Germinal center (tissue), 1 donor: ENCODE measurements at places on chromosomes 7 and 10.

GRCh38 chr10:17229967-17230682 is 2.1 kb downstream of the VIM start:
- peak; percentile 69 for DNase-seq

- DNase-seq = no peak
Measured at GRCh38 chr7:139538881-139539635, 15.6 kb downstream of the CLEC2L start.

DNA sequence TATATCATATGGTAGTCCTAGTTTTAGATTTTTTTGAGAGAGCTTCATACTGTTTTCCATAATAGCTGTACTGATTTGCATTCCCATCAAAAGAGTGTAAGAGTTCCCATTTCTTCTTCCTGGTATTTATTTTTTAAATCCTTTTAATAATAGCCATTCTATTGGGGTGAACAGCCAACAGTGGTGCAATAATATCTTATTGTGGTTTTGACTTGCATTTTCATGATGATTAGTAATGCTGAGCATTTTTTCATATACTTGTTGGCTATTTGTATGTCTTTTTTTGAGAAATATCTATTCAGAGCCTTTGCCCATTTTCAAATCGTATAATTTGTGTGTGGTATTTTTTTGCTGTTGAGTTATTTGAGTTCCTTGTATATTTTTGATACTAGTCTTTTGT is 167.4 kb downstream of the FZD1 start:
- DNase-seq = no peak

DNA sequence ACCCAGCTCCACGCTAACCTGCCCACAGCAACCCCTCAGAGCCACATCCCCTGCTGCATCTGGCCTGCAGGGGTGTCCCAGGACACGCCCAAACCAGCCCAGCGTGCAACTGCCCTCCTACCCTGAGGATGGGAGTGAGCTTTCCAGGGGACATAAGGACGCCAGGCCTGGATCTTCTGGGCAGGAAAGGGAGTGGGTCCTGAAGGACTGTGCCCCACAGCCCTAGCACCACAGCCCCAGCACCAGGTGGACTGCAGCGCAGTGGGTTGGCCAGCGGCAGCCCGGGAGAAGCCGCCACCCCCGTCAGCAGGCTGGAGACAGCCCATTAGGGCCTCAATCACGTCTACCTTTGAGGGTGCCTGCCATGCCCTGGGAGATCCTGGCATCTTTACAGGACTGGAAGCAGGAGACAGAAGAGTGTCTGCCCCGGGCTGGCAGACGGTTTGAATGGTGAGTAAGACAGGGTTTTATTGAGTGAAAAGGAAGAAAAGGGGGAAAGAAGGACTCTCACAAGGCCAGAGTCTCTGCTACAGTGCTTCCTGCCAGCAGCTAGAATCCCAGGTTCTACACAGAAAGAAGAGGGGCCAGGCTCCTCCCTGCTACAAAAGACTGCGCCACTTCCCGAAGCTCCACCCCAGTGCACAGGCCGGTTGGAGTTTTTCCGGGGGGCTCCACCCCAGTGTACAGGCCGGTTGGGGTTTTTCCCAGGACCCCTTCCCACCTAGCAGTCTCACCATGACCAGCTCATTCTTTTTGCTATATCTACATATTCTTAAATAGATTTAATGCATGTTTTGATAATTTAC is 69.8 kb upstream of the KCTD7 start:
- no peak for DNase-seq

GRCh38 chr7:130909881-130910672 is 176.1 kb upstream of the KLF14 start:
- DNase-seq = no peak

DNA sequence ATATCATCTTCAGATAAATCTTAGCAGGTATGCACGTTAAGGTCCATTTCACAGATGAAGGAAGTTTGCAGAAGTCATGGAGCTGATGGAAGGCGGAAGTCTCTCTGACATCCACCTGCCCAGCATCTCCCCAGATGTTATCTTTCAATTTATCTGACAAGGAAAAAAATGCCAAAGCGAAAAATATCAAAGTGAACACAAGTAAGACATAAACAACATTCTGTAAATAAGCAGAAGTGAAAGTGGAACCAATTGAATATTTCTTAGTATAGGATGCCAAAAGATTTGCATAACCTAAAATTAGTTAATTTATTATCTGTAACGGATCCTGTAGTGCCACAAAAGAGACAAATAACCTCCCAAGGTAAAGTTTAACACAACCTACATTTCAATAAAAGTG is 73.6 kb upstream of the NEBL start:
- DNase-seq = peak; percentile 63

GRCh38 chr10:28425422-28425821 is 107.5 kb upstream of the WAC start:
- no peak for DNase-seq

GRCh38 chr7:57449904-57450303 is at the start of gene ZNF716:
ZNF716 (plus strand) TSS chr7:57450177; CDS start chr7:57450289, 112 bp downstream.
- DNase-seq = no peak

- DNase-seq = no peak
Measured at GRCh38 chr7:32670110-32671025, 175.1 kb downstream of the AVL9 start.

GRCh38 chr10:18710201-18710653 is 51.0 kb downstream of the ARL5B start:
- DNase-seq = no peak

DNA sequence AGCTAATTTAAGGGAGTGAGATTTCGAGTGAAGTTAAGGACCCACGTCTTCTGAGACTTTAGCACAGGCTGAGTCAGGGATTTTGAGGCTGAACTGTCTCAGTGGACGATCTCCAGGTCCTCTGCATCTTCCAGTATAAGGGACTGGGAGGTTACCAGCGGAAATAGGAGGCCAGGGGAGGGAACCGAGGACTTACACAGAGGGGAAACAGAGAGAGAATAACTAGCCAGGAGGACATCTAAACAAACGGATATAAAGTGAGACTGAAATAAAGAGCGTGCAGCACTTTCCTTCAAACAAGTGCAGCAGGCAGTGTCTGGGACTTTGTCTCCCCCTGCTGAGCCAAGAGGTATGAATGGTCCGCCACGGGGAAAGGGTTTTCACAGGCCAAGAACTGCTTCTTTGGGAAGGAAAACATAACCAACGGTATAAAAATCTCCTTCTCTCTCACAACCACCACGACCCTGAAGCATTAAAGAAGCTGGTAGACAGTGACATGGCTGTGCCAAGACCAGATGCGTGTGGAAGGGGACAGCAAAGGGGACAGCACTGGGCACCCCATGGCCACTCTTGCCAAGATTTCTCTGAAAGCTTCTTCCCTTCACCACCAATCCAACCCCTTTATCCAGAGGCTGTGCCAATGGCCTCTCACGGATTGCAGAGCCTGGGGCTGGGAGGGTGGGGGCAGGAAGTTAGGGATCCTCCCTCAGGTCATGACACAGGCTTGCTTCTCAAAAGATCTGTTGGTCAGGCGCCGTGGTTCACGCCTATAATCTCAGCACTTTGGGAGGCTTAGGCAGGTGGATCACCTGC is 72.0 kb downstream of the SLC37A3 start:
- DNase-seq = peak; percentile 61

DNA sequence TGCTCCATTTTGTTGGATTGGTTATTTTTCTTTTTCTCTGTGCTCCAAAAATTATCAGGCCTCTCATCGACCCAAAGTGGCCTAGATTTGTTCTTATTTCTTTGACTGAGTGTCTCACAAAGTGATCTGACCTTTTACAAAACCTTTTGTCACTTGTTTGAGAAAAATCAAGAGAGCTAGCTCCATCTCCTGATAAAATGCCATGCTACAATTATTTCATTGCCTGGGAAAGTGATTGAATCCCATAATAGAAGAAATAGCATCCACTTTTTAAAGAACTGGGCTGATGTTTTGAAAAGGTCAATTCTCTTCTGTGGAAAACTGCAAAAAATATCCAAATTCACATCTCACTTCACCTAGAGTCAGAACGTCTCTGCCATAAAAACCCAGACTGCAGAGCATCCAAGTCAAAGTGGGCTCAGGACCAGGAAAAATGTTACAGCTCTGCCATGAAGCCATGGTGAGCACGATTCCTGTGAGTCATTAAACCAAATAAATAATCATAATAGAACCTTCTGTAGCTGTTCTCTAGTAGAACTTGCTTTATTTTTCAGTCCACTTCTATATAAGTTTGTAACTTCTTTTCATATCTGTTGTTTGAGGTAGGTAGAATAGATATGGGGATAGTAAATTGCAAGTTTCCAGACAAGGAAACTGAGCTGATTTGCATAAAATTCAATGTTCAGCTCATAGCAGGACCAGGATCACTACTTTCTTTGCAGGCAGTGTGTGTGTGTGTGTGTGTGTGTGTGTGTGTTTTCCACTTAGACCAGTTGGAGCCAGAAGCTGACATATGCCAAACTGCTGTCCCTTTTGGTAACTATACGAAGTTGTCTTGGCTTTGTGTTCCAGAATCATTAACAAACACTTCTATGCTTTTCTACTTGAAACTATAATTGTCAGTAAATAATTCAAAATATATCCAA is 632.5 kb upstream of the ANKRD30A start:
- no peak for DNase-seq

DNA sequence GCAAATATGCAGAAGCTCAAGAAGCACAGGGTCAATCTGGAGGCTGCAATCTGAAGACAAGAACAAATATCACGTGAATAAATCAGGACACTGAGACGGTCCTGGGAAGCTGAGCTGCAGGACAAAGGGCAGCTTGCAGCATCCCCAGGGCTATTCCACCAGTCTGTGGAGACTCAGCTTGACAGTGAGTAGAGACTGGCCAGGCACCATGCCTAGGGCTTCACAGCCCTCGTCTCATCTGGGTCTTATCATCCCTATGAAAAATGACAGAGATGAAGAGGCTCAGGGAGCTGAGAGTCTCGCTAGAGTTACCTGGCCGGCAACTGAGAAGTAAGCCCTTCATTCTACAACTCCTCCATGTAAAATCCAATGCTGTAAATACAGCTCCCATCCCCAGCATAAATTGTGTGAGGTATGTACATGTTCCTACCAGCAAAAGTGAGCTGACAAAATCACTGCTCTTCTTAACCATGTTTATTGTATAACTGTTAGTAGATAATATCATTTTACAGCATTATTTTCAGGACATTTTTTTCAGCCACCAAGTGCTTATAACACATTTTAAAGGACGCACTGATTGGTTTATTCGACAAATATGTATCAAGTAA is 186.6 kb upstream of the IGFBP3 start:
- DNase-seq = no peak

GRCh38 chr7:16169537-16169936 is 251.8 kb downstream of the CRPPA start:
- no peak for DNase-seq

- no peak for DNase-seq
Measured at GRCh38 chr10:98373260-98374040, 41.5 kb downstream of the PYROXD2 start.

DNA sequence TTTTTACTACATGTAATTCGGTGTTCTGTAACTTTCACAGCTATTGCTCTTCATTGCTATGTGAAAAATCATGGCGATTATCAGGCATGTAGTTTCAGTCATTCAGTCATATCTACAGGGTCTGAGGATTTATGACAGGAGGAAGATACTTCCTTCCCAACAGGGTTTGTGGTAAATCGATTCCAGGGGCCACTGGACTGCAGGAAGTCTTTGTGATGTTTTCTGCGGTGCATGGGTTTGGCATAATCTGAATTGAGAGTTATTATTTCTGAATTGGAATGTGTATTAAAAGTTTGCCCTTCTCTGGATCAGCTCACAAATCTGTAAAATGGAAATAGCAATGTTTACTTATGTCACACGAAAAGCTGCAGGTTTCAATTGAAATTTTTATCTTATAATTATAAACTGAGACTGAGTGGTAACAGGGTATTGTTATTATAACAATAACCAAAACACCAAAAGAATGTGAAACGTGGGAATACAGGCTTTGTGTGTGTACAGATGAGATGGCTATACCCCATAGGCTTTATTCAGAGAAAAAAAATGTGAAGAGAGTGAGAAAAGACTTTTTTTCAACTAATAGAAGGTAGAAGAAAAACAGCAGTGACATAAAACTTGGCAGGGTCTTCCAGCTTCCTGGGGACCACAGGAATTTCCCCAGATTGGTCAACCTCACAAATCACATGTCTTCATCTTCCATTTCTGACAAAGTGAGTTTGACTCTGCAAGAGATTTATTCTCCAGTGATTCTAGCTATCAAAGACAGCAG is 307.7 kb upstream of the NFE2L3 start:
- no peak for DNase-seq
